ENCODE measurements at places on chromosomes 5 and 9.

- no peak for DNase-seq
These were observed 22.3 kb downstream of the PSMB7 start for GRCh38 chr9:124392871-124393460.

DNA sequence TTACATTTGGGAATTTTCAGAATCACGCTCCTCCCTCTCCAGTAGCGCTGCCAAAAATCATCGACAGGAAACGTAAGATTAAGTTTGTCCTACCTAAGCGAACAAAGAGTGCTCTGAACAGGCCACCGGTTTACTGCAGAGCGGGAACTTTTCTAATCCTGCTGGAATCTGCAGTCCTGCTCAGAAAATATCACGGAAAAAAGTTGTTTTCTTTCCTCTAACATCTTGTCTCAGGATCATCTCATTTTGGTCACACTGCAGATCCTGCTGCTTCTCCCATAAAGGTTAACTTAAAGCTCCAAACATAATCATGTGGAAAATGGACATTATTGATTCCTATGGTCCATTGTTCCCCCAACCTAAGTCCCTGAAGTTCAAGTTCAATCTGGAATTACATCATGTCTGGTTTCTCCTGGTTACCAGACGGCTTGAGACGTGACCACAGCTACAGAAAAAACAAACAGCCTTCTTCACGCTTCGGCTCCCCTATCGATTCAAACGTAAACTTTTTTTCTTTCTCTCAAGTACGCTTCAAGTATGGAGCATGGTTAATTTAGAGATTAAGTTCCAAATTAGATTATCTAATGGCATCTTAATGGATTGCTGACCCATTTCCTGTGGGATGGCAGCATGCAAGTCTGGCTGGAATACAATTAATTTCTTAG lies 217.6 kb downstream of the NFIB start:
- DNase-seq = no peak

GRCh38 chr9:130138171-130138653 lies 34.0 kb upstream of the NCS1 start:
- peak; percentile 87 for DNase-seq

DNA sequence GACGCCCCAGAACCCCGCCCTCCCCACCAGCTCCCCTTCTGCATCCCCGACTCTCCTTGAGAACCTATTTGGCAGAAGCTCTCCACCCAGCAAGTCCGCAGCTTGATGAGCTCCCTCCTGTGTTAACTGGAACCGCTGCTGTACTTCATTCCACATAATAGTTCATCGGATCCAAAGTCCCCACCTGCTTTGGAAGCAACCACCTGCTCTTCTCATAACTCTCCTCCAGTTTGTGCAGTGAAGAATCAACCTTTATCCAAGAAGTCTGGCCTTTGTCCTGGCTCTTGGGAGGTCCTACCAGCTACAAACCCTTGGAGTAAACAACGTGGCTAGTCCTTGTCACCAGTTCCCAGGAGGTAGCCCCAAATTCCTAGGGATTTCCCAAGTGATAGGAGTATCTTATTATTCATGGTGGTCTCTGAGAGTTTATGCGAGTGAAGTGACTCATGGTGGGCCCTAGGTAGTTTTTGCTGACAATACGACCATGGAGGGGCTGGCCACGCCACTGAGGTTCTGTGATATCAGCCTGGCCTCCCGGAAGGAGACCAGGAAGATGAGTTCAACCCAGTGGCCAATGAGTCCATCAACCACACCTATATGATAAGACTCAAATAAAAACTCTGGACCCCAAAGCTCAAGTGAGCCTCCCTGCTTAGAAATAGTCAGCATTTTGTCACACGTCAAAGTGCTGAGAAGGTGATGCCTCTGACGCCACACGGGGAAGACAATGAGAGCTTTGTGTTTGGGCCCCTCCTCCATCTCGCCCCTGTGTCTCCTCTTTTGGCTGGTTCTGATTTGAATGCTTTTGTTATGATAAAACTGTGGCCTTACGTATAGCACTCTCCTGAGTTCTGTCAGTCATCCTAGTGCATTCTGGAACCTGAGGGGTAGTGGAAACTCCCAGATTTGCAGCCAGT lies 3.6 kb upstream of the IL4 start:
- no peak for DNase-seq

DNA sequence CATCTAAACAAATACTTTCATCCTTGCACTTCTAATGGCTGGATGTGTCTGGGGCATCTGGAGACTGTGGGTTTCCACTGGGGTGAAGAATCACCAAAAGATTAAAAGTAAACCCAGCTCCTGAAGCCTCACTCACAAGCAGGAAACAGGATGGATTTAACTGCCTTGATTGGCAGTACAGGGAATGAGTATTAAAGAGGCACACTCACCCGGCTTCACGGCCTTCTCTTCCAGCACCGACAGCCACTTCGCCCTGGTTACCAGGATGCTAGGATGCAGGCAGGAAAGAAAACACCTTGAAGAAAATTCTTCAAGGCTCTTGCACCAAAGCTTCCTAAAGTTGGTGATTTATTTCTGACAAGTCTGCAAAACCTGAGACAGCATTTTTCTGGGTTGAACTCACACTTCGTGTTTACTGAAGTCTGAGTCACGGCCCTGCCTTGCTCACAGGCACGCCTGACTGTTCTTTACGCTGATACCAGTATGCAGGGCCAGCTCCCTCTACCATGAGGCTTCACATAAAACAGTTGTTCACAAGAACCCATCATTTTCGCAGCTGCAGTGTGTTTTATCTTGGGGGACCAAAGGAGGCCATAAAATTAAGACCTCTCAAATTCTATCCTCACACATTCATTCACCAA lies 56.5 kb upstream of the ZNF354A start:
- DNase-seq = no peak

DNA sequence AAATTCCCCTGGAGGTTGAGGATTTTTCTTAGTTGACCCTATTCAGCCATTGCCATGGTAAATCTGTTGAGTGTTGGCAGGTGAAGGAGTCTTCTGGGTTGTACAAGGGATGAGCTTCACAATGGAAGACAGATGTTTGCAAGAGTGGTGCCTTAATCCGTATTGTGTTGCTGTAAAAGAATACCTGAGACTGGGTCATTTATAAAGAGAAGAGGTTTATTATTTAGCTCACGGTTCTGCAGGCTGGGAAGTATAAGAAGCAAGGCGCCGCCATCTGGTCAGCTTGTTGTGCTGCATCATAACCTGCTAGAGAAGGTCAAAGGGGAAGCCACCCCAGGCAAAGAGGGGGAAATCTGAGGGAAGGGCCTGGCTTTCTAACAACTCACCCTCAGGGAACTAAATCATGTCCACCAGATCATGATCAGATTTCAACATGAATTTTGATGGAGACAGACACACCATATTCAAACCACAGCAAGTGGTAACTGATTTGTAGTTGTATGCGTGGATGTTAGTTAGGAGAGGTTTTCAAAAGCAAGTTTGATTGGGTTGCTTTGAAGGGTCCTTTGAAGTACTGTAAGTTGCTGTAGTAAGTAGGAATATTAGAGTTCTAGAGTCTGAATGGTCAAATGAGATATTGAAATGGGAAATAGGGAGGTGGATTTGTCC lies 2.5 kb downstream of the TNPO1 start:
- peak; percentile 78 for DNase-seq

DNA sequence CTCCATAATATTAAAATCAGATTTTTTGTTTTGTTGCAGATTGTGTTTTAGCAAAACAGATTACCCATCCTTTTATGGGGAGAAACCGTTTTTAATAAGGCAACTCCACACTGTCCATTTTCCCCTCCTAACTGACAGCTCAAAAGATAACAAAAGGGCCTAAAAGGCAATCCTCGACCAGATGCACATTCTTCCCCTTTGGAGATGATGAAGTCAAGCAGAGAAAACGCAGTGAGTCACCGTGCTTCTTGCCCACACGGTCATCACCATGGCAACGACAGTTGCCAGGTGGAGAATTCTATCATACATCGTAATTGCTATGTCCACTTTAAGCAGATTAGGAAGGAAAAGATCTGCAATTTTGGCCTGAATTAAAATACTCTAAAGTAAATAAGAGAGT lies 96.4 kb downstream of the DIRAS2 start:
- no peak for DNase-seq

- DNase-seq = no peak
These were observed 33.5 kb downstream of the SPATA31D1 start for GRCh38 chr9:82022121-82022520.

GRCh38 chr9:123353984-123354591 lies 1.9 kb upstream of the CRB2 start:
- DNase-seq = peak; percentile 81

DNA sequence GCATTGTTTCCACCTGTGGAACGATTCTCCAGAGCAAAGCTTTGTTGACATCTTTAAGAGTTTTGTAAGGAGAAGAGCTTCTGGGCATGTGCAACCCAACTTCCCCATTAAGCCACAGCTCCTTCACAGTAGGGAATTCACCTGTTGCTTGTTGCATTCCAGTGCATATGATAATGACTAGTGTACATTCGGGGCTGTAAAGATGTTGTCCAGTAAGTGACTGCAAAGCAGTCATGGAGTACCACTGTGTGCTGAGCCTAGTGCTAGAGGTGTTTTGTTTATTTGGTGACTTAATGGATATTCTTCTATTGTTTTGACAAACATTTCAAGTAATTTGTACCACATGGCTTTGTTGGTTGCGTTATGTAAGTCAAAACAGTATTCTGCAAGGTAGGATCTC lies 12.8 kb downstream of the UGCG start:
- no peak for DNase-seq

DNA sequence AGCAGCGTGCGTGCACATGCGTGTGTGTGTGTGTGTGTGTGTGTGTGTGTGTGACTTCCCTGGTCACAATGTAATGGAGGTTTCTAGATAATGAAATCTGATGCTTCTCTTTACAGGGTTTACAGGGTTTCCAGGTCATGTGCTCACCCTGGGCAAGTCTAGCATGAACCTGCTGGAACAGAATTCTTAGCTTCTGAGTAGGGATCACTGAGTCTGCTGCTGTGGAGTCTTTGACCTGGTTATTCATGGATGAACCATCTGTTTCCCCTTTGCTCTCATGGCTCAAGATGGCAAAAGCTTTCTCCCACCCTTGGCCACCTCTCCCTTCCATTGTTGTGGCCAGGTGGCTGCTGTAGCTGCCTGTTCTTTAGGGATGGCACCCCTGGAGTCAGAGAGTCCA lies 111.6 kb upstream of the SHB start:
- DNase-seq = no peak

Measured in sigmoid colon (tissue), 7 donors.